ENCODE measurements at places on chromosomes 6 and 20.

DNA sequence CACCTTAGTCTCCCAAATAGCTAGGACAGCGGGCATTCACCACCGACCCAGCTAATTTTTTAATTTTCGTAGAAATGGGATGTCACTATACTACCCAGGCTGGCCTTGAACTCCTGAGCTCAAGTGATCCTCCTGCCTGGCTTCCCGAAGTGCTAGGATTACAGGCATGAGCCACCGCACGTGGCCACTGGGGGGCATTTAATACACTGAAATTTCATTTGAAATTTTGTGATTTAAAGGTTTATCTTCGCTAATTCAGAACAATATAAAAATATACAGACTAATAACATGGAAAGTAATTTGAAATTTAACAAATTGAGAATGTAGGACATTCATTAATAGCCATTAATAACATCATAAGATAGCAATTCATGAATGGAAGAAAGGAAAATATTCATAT is 20.5 kb upstream of the TBC1D32 start:
- no peak for DNase-seq

DNA sequence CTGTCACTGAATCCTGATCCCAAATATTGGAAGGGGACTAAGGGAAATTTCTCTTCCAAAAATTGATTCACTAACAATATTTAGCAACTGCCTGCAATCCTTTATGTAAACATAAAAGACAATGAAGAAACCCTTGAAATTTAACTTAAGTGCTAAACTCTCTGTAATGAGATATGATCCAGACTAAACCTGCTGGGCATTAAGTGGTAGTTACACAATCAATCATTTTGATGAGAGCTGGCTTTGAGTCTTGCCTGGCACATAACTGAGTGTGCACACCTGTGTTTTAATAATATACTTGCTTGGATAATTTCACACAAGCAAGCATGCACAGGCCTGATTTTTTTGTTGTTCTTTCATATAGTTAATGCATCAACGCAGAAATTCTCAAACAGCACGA is 9.8 kb upstream of the ZFP64 start:
- DNase-seq: no peak

DNA sequence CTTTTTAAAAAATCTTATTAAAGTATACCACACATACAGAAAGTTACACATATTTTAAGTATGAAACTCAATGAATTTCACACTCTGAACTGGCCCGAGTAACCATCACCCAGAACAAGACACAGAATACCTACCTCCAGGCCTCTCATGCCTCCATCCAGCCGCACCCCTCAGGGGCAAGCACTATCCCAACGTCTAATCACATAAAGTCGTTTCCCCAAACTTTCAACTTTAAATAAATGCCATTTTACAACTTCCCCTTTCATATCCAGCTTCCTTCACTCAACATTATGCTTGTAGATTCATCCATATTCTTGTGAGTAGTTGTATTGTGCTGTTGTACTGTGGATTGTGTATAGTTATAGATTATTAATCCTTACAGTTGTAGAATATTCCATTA is 539.1 kb downstream of the CD83 start:
- DNase-seq: no peak

DNA sequence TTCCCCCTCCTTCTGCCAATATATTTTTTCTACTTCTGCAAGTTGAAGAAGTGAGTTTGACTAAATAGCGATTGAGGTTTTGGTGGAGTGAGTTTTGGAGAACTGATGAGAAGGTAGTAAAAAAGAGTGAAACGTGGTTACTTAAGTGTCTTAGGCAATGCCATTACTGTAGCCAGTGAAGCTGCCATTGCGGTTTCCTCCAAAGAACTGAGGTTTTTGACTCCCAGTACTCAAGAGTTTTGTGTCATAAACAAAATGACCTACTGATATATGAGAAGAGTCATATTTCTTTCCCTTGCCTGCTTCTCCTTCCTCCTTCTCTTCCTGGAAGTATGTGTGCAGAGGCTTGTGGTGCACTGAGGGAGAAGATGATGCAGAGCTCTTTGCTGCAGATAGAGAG is 554.5 kb upstream of the MAP3K7 start:
- no peak for DNase-seq

GRCh38 chr20:1273366-1273765 is 7.3 kb downstream of the SNPH start:
- no peak for DNase-seq

GRCh38 chr20:63509088-63509564 is 10.2 kb upstream of the EEF1A2 start:
- no peak for DNase-seq

DNA sequence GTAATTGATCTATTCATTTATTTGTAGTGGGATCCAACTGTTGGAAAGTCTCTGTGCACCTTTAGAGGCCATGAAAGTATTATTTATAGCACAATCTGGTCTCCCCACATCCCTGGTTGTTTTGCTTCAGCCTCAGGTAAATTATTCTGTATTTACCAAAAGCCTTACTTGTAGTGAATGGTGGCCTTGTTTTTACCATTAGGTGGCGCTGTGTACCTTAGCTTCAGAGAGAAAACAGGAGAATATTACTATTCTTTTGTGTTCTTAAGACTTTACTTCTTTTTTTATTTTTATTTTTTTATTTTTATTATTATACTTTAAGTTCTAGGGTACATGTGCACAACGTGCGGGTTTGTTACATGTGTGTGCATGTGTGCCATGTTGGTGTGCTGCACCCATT is 23.7 kb downstream of the PEX7 start:
- no peak for DNase-seq

- DNase-seq: no peak
Measured at GRCh38 chr20:19952392-19952791, 64.8 kb upstream of the NAA20 start.

GRCh38 chr6:163489584-163489983 is 75.1 kb downstream of the QKI start:
- DNase-seq: no peak
